ENCODE measurements at places on chromosomes 1 and 21.

- DNase-seq: no peak
Measured at GRCh38 chr21:31837618-31838390, 35.0 kb upstream of the HUNK start.

DNA sequence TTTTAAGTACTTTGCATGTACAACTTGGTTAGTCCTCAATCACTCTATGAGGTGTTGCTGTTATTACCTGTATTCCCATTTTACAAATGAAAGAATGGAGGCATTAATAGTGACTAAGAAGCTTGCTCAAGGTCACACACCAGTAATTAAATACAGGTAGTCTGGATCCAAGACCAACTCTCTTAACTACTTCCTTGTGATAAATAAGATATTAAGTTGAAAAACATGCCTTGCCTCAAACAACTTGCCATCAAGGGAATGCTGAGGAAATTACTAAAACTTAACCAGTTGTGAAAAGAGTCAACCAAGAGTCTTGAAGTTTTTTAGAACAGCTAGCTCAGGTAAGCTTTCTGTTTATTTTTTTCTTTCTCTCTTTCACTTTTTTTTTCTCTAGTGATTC is 21.0 kb upstream of the LAMC1 start:
- DNase-seq: no peak

DNA sequence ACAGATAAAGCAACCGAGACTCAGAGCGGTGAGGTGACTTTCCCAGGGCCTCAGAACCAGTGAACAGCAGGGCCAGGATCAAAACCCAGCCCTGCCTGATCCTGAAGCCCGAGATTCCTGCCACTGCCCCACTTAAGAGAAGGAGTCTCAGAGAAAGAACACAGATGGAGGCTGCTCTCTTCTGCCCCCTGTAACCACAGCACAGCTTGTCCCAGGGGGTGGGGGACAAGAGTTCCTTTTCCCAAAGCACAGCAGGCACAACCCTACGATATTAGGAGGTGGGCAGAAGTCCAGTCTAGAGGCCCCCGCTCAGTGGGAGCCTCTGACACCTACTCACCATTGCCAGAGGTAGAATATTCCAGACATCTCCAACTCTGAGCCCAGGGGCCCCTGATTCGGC is 24.0 kb upstream of the VWA5B1 start:
- no peak for DNase-seq

DNA sequence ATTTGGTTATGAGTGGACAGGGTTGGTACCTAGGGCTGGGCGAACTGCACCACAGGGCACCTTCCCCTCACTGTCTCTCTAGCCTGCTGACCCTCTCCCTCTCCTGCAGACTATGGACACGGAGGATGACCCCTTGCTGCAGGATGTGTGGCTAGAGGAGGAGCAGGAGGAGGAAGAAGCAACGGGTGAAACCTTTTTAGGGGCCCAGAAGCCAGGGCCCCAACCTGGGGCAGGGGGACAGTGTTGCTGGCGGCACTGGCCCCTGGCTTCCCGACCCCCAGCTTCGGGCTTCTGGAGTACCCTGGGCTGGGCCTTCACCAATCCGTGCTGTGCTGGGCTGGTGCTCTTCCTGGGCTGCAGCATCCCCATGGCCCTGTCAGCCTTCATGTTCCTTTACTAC is 21.9 kb downstream of the DISP3 start:
- no peak for DNase-seq

DNA sequence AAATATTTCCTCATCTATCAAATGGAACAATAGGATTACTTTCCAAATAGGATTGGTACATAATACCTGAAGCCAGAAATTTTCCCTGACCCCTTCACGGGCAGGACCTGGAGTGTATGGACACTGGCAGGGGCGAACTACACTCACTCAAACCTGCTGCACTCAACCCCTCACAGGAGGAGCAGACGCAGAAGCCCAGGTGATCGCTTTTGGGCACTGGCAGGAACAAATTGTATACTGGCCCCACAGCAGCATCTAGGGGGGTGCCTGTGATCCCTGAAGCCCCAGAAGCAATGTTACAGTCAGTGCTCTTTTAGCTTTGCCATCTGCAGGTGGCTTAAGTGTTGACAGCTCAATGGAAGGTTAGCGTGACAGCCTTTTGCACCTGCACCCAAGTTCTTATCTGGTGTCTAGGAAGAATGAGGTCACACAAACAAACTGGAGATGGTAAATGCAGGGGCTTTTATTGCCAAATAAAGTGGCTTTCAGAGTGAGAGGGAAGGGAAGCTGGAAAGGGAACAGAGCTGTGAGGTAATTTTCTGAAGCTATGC is 199.2 kb upstream of the NEGR1 start:
- DNase-seq: no peak

DNA sequence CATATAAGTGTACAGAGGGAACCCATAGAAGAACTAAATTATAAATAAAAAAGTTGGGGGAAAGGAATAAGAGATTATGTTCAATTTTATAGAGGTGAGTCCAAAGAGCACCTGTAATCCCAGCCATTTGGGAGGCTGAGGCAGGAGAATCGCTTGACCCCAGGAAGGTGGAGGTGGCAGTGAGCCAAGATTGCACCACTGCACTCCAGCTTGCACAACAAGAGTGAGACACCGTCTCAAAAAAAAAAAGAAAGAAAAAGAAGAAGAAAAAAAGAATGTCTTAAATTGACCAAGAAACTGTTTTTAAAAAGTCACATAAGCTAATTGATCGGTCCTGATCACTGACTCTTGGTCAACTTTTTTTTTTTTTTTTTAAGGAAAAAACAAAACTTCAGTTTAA is 19.1 kb upstream of the ATF3 start:
- DNase-seq: no peak

Measured in CD4-positive, alpha-beta T cell treated with Interferon alpha-2 for 1 hour (primary cell).